ENCODE measurements at places on chromosomes 3 and 15.

- DNase-seq: no peak
Measured at GRCh38 chr15:69491038-69491505, 38.5 kb downstream of the RPLP1 start.

DNA sequence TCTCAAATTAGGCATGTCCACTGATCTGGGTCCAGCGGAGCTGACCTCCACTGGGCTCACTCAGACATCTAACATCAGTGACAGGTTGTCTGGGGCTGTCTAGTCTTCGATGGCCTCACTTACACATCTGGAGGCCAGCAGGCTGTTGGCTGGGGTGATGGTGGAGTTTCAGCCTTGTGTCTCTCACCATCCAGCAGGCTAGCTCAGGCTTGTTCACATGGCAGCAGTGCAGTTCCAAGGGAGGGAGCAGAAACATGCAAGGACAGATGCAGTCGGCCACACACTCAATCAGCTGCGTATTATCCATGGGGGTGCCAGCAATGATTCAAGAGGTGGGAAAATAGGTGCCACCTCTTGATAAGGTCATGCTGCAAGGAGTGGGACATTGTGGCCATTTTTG lies 292.5 kb downstream of the SHQ1 start:
- no peak for DNase-seq

GRCh38 chr3:96631050-96631449 lies 183.3 kb upstream of the EPHA6 start:
- DNase-seq: no peak

GRCh38 chr3:171525437-171525836 lies 65.2 kb upstream of the TNIK start:
- DNase-seq: no peak

- no peak for DNase-seq
Measured at GRCh38 chr3:12040902-12041301, 36.7 kb downstream of the SYN2 start.

- DNase-seq: no peak
Measured at GRCh38 chr15:89352476-89352875, 17.9 kb upstream of the POLG start.

DNA sequence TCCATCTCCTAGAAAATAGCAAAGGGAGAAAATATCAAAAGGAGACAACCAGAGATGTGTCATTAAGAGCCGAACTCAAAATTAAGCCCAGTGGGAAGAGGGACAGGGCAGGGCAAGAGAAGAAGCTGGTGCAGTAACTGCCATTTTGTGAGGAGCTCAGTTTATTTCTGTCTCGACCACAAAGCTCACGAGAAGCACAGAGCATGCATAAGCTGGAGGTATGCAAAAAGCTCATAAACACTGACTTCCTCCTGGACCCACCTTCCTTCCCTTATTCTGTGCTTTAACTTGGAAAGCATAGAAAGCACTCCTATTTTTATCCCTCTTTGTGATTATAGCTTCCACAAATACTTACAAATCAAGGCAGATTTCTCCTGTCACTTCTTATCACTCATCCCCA lies 81.3 kb downstream of the DGKG start:
- DNase-seq: no peak

DNA sequence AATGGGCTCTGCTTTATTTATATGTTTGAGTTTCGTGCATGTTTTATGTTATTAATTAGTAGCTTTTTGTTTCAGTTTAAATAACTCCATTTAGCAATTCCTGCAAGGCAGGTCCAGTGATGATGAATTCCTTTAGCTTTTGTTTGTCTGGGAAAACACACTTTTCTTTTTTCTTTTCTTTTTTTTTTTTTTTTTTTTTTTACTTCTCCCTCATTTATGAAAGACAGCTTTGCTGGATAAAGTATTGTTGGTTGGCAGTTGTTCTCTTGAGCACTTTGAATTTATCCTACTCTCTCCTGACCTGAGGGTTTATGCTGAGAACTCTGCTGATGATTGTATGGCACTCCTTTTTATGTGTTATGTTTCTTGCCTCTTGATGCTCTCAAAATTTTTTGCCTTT lies 35.7 kb downstream of the TMEM39A start:
- DNase-seq: no peak

GRCh38 chr15:88878720-88879184 lies 16.6 kb downstream of the HAPLN3 start:
- no peak for DNase-seq

- DNase-seq: no peak
Measured at GRCh38 chr3:112904786-112905185, 58.1 kb upstream of the CD200R1L start.

GRCh38 chr15:96500508-96500907 lies 170.0 kb downstream of the NR2F2 start:
- DNase-seq: no peak

GRCh38 chr15:74799856-74800558 lies 12.6 kb upstream of the LMAN1L start:
- DNase-seq: no peak

DNA sequence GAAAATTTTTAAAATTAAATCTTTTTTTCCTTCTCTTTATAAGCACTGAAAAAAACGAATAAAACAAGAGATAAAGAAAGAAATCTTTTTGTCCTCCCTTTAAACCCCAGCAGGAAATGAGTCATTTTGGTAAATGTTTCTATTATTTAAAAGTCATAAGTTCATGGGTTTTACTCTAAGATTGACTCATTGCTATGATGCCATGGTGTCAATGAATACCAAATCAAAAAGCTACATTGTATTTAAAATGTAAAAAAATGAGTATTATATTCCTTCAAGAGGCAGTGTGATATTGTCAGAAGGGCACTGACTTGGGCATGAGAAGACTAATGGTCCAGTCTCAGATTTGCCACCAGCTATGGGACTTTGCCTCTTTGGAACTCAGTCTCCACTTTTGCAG lies 303.4 kb upstream of the DNAJC19 start:
- no peak for DNase-seq

DNA sequence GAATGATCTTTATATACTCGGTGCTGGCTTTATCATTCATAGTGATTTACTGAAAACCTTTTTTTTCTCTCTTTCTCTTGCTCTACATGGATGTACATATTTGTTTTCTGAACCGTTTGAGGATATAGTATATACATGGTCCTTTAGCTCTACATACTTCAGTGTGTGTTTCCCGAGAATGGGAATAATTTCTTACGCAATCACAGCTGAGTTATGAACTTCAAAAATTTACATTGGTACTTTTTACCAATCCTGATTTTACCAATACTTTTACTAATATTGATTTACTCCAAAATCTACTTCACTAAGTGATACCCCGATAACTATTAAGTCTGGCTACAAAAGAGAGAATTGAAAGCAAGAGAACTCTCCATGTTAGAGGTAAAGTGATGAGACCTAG lies 294.3 kb upstream of the ICE2 start:
- DNase-seq: no peak

DNA sequence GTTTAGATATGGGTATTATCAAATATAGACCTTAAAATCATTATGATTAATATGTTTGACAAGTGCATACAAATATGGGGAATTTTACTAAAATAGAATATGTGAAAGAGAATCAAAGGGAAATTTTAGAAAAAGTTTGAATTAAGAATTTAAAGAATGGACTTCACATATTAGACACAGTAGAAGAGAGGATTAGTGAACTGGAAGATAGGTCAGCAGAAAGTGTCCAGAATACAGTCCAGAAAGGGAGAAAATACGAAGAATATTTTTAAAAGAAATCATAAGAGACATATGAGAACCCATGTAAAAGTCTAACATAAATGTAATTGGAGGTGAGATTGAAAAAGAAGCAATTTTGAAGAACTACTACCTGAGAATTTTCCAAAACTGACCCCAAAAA lies 139.9 kb downstream of the DTWD1 start:
- DNase-seq: no peak
